Vagina (tissue), 2 donors: ENCODE measurements at places on chromosomes 6 and 20. TPM values are rescaled to one million over a fixed set of nuclear protein-coding genes. Genes with fewer than 3 reads are reported as not detected.

Gene AGER
- total RNA-seq, result 8.1 TPM

Gene DXO
- 15.5 TPM for total RNA-seq

Gene YWHAB
- 87.4 TPM for total RNA-seq

GRCh38 chr20:910132-910869, 5.8 kb downstream of the ANGPT4 start:
- peaks cover 8% of the 10 kb centered on the region for H3K4me1 ChIP-seq
- H3K4me3 ChIP-seq, result no peak overlapping the region
- H3K36me3 ChIP-seq, result no peaks in the 10 kb centered on the region
- DNase-seq, result no peak
- H3K27me3 ChIP-seq, result no peaks in the 10 kb centered on the region

- H3K27ac ChIP-seq, result no peak overlapping the region
- H3K27me3 ChIP-seq, result no peaks in the 10 kb centered on the region
- H3K36me3 ChIP-seq, result no peaks in the 10 kb centered on the region
Observed at GRCh38 chr6:129994410-129994809, 24.0 kb upstream of the L3MBTL3 start.

Gene SIRT5
- total RNA-seq, result 7.1 TPM

Gene MED23
- 26.3 TPM for total RNA-seq

DNA sequence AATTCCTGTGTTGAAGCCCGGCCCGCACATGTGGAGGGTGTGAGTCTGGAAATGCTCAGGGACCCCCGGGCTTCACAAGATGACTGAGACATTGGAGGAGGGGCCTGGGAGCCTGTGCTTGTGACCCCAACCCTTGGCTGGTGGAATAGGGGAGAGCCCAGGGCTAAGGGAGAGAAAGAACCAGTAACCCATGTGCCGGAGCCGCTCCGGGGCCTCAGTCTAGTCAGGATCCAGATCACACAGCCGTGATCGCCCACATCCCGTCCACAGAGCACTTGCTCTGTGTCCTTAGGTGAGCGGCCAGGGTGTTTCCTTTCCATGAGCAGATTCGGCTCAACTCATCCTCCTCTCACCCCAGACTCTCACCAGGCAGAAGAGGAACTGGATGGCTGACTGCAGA, 152.3 kb upstream of the RPS6KA2 start:
- H3K27ac ChIP-seq, result no peak overlapping the region
- no peaks in the 10 kb centered on the region for H3K4me1 ChIP-seq
- DNase-seq, result peak; percentile 25
- no peaks in the 10 kb centered on the region for H3K27me3 ChIP-seq
- H3K4me3 ChIP-seq, result no peak overlapping the region

Gene BPIFA1
- not detected for total RNA-seq

GRCh38 chr6:117359581-117359980, 66.2 kb downstream of the ROS1 start:
- DNase-seq, result no peak
- H3K36me3 ChIP-seq, result no peaks in the 10 kb centered on the region
- H3K27me3 ChIP-seq, result no peaks in the 10 kb centered on the region
- H3K4me1 ChIP-seq, result no peaks in the 10 kb centered on the region
- H3K4me3 ChIP-seq, result no peak overlapping the region

DNA sequence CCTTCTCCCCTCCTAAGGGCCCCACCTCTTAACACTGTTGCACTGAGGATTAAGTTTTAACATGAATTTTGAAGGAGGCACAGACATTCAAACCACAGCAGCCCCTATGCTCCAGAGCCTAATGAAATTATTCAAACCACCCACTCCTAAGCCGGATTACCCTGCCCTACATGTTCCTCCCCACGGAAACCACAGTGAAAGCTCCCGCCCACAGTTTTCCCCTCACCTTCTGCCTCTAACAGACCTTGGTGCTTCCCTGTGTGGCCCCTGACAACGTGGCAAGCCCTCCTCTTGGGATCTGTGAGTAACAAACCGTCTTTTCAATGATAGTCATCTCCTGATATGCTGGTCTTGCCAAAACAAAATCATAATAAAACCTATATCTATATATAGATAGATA, 74.8 kb downstream of the RIN2 start:
- no peaks in the 10 kb centered on the region for H3K36me3 ChIP-seq
- no peaks in the 10 kb centered on the region for H3K27me3 ChIP-seq
- no peak overlapping the region for H3K4me3 ChIP-seq
- DNase-seq, result no peak
- no peaks in the 10 kb centered on the region for H3K4me1 ChIP-seq
- H3K27ac ChIP-seq, result no peak overlapping the region

Gene SLC22A16
- not detected for total RNA-seq

DNA sequence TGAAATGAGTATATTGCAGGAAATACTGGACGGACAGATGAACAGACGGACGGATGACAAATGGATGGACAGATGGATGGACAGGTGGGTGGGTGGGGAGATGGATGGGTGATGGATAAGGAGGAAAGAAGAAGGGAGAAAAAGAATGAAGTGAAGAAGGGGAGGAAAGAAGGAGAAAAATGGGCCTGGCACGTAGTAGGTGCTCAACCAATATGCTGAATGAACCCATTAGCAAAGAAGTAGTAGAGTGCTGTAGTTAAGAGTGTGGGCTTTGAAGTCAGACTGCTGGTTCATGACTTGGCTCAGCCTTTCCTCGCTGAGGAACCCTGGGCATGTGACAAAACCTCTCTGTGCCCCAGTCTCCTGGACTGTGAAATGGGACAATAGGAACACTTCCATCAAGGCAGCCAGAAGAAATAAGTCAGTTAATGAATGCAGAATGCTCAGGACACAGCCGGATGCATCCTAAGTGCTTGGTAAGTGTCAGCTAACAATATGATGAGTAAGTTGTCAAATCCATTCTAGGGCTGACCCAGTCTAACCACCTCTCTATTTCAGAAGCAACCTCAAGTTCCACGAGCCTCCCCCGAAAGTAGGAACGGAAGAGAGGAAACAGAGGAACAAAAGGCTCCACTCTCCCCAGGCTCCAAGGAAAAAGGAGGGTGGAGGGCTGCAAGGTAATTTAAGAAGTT, 37.9 kb downstream of the PREX1 start:
- H3K4me1 ChIP-seq, result peaks cover 24% of the 10 kb centered on the region
- DNase-seq, result no peak
- no peak overlapping the region for H3K27ac ChIP-seq
- H3K36me3 ChIP-seq, result no peaks in the 10 kb centered on the region
- H3K27me3 ChIP-seq, result no peaks in the 10 kb centered on the region

Gene SLC17A1
- not detected for total RNA-seq

- H3K27ac ChIP-seq, result no peak overlapping the region
- no peak for DNase-seq
- H3K4me3 ChIP-seq, result no peak overlapping the region
- H3K4me1 ChIP-seq, result no peaks in the 10 kb centered on the region
Observed at GRCh38 chr6:50543666-50544065, 169.7 kb upstream of the TFAP2D start.

GRCh38 chr6:74091794-74092157, 395.8 kb downstream of the CD109 start:
- no peak for DNase-seq
- no peaks in the 10 kb centered on the region for H3K36me3 ChIP-seq
- no peak overlapping the region for H3K4me3 ChIP-seq
- H3K27me3 ChIP-seq, result no peaks in the 10 kb centered on the region

- no peaks in the 10 kb centered on the region for H3K27me3 ChIP-seq
- peak overlapping the region; percentile 4 for H3K27ac ChIP-seq
- H3K4me3 ChIP-seq, result no peak overlapping the region
- H3K36me3 ChIP-seq, result no peaks in the 10 kb centered on the region
- no peak for DNase-seq
- H3K4me1 ChIP-seq, result peaks cover 30% of the 10 kb centered on the region
Observed at GRCh38 chr6:33840048-33840926, 36.5 kb upstream of the MLN start.

Gene FNDC1
- 0.49 TPM for total RNA-seq

- no peak overlapping the region for H3K4me3 ChIP-seq
- H3K4me1 ChIP-seq, result no peaks in the 10 kb centered on the region
- H3K27ac ChIP-seq, result no peak overlapping the region
- peaks cover 8% of the 10 kb centered on the region for H3K36me3 ChIP-seq
- no peak for DNase-seq
Observed at GRCh38 chr6:75896526-75896925, 147.5 kb downstream of the MYO6 start.

GRCh38 chr6:163568275-163568674, 153.8 kb downstream of the QKI start:
- no peak overlapping the region for H3K4me3 ChIP-seq
- no peaks in the 10 kb centered on the region for H3K27me3 ChIP-seq
- no peak for DNase-seq

DNA sequence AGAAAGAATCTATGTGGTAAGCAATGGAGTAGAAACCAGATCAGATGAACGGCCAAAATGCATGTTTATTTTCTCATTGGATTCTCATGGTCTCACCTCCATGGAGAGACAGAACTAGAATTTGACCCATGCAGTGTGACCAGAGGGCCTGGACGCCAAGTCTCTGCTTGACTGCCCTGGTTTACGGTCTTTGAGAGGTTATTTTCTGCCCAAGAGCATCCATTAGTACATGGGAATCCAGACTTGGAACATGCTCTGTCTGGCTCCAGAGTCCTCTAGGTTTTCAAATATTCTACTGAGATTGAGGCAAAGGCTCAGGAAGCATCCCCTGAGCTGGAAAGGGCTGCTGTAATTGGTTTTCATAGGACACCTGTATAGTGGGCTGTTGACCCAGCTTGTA, 45.5 kb upstream of the UST start:
- no peak overlapping the region for H3K4me3 ChIP-seq
- H3K4me1 ChIP-seq, result peaks cover 13% of the 10 kb centered on the region
- peak overlapping the region; percentile 61 for H3K27ac ChIP-seq
